ENCODE measurements at places on chromosomes 2 and 18.

GRCh38 chr18:52442686-52443085, 102.7 kb downstream of the DCC start:
- DNase-seq: no peak

DNA sequence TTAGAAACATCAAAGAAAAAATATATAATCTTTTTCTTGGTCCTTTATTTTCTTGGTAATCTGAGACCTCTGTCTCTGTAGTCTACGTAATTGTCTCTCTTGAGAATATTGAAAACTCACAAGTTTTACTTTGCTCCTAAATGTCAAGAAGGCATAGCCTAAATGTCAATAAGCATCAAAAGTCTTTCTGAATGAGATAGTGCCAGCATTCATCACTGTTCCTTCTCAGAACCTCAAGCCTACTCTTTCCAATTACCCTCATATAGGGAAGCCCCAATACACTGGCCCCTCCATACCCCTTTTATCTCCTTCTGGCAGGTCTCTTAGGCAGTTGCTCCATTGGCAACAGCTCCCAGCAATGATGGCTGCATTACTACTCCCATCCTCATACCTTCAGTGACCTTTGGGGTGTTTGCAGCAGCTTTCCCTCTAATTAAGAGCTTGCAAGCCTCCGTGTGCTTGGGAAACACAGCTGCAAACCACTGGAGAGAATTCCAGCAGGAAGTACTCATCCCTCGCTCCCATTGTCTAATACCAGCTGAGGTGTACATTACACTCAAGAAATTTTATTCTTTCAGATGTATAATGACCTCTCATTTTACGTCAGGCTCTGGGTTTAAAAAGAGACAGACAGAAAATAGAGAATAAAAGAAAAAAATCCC, 95.8 kb downstream of the KYNU start:
- peak; percentile 20 for DNase-seq

DNA sequence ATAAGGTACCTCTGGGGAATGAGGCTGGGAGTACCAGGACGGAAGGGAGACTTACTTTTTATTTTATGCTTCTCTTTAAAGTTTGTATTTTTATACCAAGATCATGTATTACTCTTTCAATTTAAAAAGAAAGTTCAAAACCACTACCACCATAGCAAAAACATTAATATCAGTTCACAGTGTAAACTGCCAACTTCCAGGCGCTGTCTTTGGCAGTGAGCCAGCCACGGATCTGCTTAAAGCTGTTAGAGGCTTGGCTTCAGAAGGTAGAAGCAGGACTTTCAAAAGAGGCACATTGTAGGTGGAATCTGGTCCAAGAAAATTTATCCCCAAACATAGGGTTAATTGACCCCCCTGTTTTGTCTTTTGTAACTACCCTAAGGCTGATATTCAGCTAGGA, 74.8 kb downstream of the B3GNT2 start:
- DNase-seq: peak; percentile 16

GRCh38 chr2:236871500-236872001, 214.1 kb upstream of the COPS8 start:
- DNase-seq: peak; percentile 99

DNA sequence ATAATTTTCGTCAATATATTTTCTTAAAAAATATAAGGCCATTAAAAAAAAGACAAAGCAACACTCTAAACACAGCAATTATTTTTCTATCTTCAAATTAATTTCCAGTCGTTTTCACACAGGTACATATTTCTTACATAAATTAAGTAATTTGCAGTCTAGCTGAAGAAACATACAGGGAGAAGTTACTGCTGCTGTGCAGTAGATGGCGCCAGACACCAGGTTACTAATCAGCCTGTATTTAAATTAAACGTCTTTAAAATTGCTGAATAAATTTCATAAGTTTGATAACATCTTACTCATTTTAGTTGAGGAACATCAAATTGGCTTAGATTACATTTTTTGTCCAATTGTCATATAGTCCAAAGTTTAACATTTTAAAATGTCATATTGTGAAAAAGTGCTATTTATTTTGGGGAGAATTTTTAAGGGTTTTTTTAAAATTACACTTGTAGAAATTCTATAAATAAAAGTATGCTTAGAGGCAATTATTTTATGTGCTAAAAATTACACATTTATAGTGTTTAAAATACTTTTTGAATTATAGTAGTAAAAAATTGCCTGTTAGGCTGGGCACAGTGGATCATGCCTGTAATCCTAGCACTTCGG, 88.4 kb downstream of the PMAIP1 start:
- peak; percentile 73 for DNase-seq

DNA sequence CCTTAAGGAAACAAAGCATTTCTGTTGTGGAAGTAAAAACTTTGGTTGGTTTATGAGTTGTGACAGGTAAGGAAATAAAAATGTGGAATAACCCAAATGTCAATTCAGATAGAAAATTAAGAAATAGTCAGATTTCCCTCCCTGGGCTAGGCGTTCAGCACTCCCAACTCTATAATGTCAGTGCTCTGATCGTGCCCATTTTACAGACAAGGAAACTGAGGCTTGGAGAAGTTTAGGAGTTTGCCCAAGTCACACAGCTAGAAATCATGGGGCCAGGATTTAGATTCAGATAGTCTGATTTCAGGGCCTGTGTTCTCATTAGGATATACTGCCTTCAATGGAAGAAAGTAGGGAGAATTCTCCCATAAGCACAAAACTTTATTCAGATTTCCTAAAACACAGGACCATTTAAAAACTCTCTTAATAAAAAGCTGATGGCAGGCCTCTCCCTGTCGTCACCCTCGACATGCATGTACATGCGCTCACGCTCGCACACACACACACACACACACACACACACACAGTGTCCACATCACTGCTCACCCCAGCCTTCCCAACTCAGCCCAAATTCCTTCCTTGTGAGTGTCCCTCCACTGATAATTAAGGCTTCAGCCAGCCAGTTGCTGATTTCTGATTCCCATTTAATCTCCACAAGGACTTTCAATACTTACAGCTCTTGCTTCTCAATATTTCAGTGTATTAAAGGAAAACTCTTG, 49.1 kb upstream of the SLC14A2 start:
- peak; percentile 96 for DNase-seq
